ENCODE measurements at places on chromosomes 7 and 10.

GRCh38 chr7:55245271-55245723 lies 119.8 kb upstream of the LANCL2 start:
- DNase-seq: no peak

DNA sequence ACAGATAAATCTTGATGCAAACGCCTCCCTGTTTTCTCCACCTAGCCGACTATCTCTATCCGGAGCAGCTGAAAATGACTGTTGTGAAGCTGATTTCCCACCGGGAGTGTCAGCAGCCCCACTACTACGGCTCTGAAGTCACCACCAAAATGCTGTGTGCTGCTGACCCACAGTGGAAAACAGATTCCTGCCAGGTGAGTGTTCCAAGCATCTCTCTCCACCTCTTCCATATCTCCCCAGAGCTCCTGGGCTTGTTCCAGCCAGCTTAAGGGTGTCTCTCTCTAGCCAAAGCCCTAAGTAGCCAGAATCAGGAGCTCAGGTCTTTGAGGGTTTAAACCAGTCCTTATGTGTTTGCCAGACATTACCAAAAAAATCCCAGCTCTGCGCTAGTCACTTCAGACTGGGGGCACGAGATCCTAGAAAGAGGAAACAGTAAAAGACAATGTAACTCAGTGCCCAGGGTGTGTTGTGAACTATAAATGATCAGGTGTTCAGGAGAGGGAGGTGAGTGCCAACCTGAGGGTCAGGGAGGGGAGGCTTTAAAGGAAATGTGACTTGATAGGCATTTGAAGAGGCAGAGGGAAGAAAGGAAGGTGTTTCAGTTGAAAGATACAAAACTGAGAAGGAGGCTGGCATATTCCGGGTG lies 4.4 kb downstream of the PLAU start:
- peak; percentile 30 for DNase-seq

GRCh38 chr10:128642502-128642901 lies 516.3 kb upstream of the MKI67 start:
- DNase-seq: no peak

DNA sequence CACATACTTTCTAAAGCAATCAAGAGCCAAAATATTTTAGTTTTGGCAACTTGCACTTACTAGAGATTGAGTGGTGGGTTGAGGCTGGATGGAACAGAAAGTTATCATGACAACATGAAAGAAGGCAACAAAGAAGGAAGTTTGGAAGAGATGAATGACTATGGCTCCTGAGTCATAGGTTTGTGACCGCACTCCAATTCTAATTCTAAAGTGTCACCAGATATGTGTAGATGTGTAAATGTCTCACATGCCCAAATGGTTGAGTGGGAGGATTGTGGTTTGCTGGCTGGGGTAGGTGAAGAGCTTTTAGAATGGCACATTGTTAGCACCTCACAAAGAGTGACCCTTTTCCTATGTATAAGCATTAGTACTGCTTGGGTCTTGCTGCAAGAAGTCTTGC lies 20.2 kb downstream of the TAS2R16 start:
- DNase-seq: no peak

- no peak for DNase-seq
These were observed 44.0 kb downstream of the DNMBP start for GRCh38 chr10:99965700-99966099.

DNA sequence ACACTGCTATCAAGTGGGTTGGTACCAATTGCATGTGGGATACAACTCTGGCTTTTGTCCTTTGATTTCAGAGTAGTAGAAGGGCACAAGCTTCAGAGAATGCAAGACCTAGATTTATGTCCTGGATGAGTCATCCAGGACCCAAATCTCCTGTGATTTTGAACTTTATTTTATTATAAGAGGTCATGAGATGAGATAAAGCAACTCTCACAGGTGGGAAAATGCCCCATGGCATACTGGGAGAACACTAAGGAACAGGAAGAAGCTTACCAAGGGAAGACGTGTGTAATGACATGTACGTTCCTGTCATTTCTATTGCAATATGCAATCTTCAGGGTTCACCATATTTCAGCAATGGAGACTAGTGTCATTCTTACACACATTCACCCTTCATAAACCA lies 966 bp downstream of the MALRD1 start:
- no peak for DNase-seq

- DNase-seq: no peak
These were observed 13.0 kb downstream of the SEMA3A start for GRCh38 chr7:84181628-84182027.

- no peak for DNase-seq
These were observed 138.7 kb upstream of the PCLO start for GRCh38 chr7:83301416-83301815.

DNA sequence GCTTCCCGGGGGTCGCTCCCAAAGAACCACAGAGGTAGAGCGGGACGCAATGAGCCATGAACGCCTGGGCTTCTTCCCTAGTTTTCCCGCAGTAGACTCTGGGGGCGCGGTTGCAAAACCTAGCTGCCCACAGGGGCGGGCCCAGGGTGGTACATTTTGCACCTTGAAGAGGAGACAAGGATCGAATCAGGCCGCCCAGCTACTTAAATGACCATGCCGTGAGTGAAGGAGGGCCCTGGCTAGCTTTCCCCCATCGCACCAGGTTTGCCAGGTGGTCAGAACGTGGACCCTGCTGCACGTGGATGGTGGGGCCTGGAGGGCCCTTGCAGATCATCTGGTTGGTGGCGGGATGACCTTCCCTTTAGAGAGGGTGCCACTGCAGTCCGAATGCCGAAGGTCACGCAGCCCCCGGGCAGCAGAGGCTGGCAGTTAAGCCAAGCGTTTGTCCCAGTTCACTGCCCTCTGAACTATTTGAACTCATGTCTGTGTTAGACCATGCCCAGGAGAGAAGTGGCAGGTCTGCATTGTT lies 604 bp upstream of the SHTN1 start:
- peak; percentile 33 for DNase-seq

GRCh38 chr7:4798706-4799235 lies 23.3 kb downstream of the AP5Z1 start:
- no peak for DNase-seq

GRCh38 chr10:71390921-71391690 lies 5.6 kb upstream of the CDH23 start:
- no peak for DNase-seq

- no peak for DNase-seq
These were observed 4.3 kb downstream of the SNX8 start for GRCh38 chr7:2309889-2310331.

DNA sequence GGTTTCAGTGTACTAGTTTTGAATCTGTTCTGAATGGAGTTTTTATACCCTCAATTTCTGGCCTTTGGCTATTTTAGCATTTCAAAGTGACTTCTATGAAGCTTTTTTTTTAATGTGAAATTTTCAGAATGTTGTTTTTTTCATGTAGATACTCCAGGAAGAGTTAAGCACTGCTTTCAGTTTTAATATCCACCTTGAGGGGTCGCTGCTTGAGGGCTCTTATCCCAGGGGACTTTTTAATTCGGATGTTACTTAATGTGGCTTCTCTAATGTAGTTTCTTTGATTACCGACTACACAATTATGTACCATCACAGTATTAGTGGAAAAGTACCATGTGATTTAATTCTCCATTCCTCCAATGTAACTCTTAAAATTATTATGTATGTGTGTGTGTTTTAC lies 5.2 kb downstream of the IFIT5 start:
- peak; percentile 4 for DNase-seq

GRCh38 chr7:55129541-55130394 lies 111.0 kb downstream of the EGFR start:
- DNase-seq: no peak

DNA sequence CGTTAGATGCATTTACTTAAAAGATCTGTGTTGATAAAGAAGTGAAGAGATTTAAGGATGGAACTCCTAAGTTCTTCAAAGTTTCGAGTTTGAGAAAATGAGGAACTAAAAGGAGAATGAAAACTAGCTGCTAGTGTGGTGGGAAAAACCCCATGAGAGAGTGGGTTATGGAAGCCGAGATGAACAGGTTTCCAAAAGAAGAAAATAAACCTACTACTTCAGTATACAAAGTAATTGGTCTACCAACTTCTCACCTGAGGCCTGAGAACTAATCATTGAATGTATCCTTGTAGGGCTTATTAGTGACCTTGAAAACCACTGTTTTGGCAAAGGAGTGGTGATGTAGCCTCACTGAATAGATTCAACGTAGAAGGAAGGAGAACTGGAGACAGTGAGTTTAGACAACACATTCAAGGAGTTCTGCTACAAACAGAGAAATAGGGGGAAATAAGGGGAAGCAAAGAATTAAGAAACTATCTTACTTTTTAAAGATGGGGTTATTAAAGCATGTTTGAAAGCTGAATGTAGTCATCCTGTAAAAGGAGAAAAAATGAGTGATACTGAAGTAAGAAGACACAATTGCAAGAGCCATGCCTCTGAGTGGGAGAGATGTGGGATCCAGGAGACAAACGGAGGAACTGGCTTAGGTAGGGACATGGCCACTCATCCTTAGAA lies 50.8 kb downstream of the CH25H start:
- DNase-seq: no peak

GRCh38 chr10:30058570-30059132 lies 735 bp downstream of the JCAD start:
- DNase-seq: no peak

- DNase-seq: no peak
These were observed 484.0 kb upstream of the MBL2 start for GRCh38 chr10:53256623-53257022.

- no peak for DNase-seq
These were observed 230.3 kb downstream of the SH2D4B start for GRCh38 chr10:80767963-80768362.

GRCh38 chr7:142923391-142923790 lies 10.2 kb downstream of the TRPV5 start:
- no peak for DNase-seq

DNA sequence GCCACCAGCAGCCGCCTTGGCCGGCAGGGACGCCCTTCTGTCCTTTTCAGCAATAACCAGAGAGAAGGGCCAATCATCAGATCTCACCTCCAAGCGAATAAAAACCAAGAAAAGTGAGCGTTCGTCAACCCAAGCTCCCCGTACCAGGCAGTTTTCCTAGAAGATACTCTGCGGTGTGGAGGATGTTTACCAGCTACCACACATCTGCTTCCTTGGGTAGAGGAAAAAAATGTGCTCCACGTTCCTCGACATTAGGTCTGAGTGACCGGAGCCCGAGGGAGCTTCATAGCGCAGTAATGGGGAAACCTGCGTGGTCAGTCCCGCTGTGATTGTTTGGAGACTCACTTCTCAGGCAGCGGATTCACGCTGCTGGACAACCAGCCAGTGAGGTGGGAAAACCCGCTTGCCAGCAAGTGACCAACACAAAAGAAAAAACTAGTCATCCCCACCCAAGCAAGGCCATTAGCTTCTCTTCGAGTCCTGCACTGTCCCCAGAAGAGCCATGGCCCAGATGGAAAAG lies 73.0 kb downstream of the ZRANB1 start:
- no peak for DNase-seq

GRCh38 chr7:110762546-110763225 lies 328.2 kb upstream of the LRRN3 start:
- DNase-seq: no peak

DNA sequence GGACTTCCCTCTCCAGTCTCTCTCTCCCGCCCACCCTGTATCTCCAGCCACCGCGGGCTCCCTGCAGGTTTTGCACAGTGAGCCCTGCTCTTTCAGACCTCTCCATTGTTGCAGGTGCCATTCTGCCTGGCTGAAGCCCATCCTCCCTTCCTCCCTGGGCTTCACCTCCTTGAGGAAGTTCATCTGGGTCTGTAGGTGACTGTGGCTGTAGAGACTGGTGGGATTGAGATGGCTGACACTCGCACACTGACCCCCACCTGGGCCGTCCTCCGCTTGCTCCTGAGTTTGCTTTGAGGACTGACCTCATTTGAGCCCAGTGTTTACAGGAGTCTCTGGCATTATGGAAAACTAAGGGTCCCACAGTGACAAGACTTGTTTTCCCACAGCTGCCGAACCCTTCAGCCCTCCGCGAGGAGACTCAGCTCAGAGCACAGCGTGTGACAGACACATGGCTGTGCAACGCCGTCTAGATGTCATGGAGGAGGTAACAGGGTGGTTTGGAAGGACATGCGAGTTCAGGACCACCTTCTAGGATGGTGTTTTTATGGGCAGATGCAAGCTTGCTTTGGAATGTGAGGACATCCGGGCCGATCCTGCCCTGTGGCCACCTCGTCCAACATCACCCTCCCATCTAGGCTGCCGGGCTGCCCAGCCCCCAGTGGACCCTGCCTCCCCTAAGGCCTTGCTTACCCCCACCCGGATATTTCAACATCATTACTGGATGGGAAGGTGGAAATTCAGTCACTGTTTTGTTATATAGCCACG lies 9.3 kb downstream of the PLAC9 start:
- DNase-seq: no peak

GRCh38 chr10:75663947-75664664 lies 232.7 kb downstream of the LRMDA start:
- DNase-seq: no peak

DNA sequence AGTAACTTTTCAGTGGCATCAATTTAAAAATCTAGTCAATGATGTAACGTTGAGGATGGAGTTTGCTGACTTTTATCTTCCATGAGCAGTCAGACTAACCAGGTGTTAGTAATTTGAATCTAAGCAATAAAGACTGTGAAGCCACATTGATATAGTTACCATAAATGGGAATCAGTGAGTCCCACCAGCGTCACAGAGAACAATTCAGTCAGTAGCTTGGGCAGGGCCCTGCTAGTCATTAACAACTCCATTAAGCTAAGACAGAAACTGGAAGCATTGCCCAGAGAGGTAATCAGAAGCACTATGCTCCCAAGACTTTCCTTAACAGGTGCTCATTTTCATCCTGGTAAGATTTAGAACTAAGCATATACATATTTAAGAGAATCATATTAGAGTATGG lies 315.1 kb downstream of the PCDH15 start:
- DNase-seq: no peak

DNA sequence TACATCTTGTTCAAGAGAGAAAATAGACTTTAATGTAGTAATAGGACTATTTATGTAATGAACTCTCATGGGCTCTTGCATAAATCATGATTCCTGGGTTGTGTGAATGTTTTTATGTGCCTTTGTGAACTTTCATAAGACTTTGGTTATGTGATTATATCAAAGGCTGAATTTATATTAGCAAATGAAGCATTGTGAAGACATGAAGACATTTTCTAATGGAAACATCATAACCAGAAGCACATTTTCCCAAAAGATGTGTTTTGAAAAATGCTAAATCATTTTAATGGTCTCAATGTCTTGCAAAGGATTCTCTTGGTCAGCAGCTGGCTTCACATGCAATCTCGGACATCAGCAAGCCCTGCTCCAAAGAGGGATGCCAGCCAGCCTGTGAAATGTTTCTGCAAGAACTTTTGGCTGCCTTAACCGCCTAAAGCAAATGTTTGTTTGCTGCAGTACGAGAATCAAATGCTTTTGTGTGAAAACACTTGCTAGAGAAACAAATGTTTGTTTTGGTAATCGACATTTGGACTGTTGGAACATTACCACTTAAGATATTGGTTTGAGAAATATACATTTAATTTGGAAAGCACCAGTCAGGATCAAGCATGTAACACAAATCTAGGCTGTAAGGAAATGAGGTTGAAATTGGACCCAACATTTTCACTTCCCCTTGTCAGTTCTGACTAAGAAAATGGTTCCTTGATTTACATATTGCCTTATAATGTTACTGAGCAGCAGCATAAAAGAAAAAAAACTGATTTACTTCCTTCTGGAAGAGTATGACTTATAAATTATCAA lies 102.1 kb downstream of the RTKN2 start:
- no peak for DNase-seq

All from NCI-H526 (cell line).